ENCODE measurements at places on chromosomes 2 and 18.

GRCh38 chr18:42801706-42802105, 313.8 kb downstream of the RIT2 start:
- no peak for DNase-seq

DNA sequence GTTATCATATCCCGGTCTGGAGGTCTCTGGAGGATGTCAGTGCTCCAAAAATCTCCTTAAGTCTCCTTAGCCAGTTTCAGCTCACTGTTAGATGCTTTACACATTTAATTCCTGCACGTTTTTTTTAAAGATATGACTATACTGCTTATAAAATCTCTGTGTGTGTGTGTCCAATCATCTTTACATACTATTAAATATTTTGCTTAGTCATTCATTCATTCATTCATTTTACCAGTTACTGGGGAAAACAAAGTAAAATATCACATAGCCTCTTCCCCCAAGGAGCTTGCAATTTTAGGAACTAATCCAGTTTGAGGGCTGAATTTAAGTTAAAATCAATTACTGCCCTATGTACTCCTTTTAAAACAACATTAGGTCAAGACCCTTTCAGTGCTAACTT, 293.2 kb upstream of the LYPD1 start:
- no peak for DNase-seq

- DNase-seq: no peak
Measured at GRCh38 chr18:44654573-44654972, 26.1 kb upstream of the SETBP1 start.

DNA sequence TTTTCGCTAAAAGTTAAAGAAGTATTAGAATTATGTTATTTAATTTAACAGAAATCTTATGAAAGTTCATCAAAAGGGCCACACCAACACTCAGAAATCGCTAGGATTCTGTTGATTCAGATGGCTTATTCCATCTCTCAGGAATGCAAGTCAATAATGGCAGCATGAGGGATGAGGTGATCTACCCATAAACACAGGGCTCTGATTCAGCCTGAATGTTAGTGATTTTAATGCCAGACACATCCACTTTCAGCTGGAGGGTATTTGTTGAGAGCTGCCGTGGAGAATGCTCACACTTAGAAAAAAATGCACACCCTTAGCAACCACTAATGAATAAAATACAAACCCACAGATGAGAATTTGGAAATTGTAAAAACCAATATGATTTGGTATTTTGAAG, 173.3 kb upstream of the ERBB4 start:
- no peak for DNase-seq

- no peak for DNase-seq
Measured at GRCh38 chr2:54114936-54115283, 505 bp upstream of the ACYP2 start.

DNA sequence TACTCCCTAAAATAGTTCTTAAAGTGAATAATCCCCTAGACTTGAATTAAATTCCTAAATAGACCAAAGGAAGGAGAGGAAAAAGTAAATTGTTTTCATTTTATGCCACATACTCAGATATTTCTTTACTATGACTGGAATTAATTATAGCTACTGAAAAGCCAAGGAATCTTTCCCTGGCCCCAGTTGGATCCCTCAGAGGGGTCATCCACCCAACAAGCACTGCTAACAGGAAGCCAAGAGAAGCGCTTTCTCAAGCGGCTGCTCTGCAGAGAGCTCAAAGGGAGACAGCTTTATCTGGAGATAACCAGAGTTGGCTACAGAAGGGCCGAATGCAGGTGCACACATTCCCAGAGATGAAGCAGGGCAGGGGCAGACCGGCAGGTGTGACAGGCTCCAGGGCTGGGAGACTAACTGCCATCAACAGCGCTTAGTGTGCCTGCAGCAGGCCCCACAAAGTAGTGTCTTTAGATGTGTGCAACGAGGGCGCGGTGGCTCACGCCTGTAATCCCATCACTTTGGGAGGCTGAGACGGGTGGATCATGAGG, 51.1 kb downstream of the POLR1A start:
- DNase-seq: no peak

DNA sequence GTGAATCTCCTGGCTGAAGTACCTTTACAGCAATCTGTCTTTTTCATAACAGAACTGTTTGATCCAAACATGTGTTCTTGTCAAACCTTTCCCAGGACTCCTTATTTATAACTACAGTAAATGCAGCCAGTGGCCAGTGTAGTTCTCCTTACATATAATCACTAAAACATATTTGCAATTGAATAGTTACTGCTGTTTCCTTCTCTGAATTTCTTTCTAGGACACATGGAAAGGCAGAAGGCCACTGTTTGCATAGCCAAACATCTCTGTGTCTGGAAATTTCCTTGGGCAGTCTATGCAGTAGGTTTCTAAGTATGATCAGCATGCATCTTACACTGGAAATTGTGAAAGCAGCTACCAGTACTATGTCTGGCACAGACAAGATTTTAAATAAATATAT, 57.4 kb upstream of the COL3A1 start:
- DNase-seq: no peak

- DNase-seq: no peak
Measured at GRCh38 chr2:101307503-101307902, 998 bp downstream of the RNF149 start.

GRCh38 chr18:77737405-77737804, 487.8 kb downstream of the GALR1 start:
- no peak for DNase-seq

All from memory B cell (primary cell).